Activated CD8-positive, alpha-beta memory T cell treated with anti-CD3 and anti-CD28 coated beads for 4 hours (primary cell): ENCODE measurements at places on chromosomes 7 and 10.
A peak's percentile ranks its signal among the peaks of the same experiment; 100 is the strongest.

DNA sequence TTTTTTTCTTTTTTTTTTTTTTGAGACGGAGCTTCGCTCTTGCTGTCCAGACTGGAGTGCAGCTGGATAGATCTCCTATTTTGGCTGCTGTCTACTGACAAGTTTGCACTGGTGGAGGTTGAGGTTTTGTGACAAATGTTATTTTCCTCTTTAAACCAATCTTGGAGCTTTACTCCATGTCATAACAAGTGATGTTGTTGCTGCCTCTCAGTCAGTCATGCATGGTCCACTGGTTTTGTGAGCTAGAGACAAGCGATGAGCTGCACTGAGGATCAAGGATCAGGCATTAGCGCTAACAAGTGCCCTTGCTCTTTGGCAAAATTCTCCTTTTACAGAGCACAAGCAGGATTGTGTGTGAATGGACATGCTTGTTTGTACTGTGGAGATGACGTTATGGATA is 805 bp upstream of the WDFY4 start:
- no peak for DNase-seq

GRCh38 chr10:114376523-114376922 is 27.8 kb downstream of the AFAP1L2 start:
- DNase-seq = no peak

DNA sequence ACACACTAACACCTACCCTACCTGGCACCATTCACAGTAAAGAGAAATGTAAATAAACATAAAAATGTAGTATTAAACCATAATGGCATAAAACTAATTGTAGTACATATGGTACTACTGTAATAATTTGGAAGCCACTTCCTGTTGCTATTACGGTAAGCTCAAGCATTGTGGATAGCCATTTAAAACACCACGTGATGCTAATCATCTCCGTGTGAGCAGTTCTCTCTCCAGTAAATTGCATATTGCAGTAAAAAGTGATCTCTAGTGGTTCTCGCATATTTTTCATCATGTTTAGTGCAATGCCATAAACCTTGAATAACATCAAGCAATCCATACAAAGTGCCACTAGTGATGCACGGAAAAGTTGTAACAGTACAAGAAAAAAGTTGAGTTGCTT is 75.4 kb downstream of the CFTR start:
- no peak for DNase-seq

GRCh38 chr7:95434557-95435421 is at the start of gene PON2:
Gene PON2, minus strand, starts transcription at chr7:95435028. Its CDS starts 77 bp downstream, at chr7:95434951.
- DNase-seq = peak; percentile 1

GRCh38 chr7:26329520-26330255 is 38.0 kb downstream of the SNX10 start:
- no peak for DNase-seq
